Activated CD8-positive, alpha-beta T cell treated with anti-CD3 and anti-CD28 coated beads for 36 hours (primary cell): ENCODE measurements at places on chromosomes 12 and 14. TPM values are rescaled to one million over a fixed set of nuclear protein-coding genes. Genes with fewer than 3 reads are reported as not detected.

DNA sequence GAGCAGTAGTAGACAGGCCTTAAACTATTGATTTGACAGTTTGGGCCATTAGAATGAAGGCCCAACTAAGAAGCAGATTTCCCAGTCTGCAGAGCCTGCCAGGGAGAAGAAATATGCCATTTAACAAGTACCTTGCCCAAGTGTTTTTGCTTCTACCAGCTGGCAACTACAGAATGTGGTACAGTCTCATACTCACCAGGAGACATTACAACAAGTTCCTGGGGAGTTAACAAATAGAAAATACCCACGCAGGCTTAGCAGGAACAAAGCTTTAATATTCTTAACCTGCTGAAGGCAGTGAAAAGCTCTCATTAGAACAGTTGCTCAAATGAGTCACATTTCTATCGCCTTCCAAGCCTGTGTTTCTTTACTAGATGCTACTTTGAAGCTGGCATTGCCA, 241.0 kb downstream of the TMEM117 start:
- no peak for DNase-seq

- no peak for DNase-seq
Observed at GRCh38 chr12:91163116-91163515, 19.5 kb downstream of the DCN start.

GRCh38 chr14:21090940-21091663, 7.4 kb downstream of the ZNF219 start:
- DNase-seq, result no peak

GRCh38 chr12:106084014-106084671, 54.6 kb downstream of the NUAK1 start:
- no peak for DNase-seq

DNA sequence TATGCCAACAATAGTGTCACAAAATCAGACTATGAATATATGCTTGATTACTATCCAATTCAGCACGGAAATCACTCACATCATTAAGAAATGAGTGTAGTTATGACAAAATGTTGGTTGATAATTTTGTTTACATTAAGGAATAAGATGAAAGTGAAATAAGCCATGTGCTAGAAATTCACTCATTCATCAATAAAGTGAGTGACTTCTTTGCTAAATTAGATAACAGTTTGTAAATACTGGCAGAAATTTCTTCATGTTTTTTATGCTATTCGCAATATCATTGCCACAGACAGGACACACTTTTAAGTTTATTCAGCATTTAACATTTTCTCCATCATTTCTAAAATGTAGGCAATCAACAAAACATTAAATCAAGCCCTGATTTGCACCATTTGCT, 147.5 kb upstream of the FSCB start:
- DNase-seq, result no peak

DNA sequence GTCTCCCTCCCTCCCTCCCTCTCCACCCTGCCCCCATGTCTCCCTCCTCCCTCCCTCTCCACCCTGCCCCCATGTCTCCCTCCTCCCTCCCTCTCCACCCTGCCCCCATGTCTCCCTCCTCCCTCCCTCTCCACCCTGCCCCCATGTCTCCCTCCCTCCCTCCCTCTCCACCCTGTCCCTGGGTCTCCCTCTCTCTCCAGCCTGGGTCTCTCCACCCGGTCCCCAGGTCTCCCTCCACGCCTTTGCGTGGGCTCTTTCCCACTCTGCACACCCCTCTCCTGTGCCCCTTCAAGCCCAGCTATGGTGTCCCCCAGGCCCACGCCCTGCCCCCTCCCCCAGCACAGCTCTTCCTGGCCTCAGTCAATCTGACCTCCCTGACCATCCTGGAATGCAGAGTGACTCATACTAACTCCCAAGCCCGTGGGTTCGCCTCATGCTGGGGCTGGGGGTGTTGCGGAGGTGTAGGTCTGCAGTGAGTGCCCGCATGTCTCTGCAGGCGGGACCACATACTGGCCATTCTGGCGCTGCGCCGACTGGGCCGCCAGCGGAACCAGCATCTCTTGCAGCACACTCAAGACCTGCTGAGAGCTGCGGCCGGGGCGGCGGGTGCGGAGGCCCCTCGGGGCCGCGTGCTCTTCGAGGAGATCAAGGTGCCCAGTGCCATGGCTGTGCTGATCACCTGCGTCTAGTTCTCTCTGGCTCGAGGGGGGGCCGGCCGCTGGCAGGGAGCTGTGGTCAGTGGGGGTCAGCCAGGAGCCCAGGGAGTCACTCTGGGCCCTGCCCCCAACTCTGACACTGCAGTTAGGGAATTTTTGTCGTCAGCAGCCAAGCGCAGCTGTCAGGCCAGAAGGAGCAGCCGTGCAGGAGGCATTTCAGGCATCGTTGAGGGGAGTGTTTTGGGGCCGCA, 13.5 kb upstream of the TNFAIP2 start:
- DNase-seq, result no peak

GRCh38 chr12:108583991-108584390, 13.9 kb downstream of the TMEM119 start:
- DNase-seq, result no peak

DNA sequence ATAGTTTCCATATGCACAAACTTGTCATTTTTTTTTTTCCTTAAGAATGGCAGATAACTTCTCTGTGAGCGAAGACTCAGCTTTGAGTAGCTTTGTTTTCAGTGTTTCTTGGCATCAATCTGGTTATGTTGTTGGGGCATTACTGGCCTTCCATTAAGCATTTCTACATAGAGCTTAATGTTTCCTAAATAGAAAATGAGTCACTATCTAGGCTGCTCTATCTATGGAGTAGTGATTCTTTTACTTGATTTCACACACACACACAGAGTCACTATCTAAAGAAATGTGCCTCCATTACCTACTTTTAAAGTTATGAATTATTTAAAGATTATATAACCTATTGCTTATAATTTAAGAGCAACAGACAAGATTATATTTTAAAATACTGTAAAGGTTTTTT, 53.9 kb downstream of the TMEM260 start:
- no peak for DNase-seq

STAB2 gene
- not detected for total RNA-seq

- DNase-seq, result no peak
Observed at GRCh38 chr12:43766291-43766690, 7.5 kb downstream of the IRAK4 start.

DNA sequence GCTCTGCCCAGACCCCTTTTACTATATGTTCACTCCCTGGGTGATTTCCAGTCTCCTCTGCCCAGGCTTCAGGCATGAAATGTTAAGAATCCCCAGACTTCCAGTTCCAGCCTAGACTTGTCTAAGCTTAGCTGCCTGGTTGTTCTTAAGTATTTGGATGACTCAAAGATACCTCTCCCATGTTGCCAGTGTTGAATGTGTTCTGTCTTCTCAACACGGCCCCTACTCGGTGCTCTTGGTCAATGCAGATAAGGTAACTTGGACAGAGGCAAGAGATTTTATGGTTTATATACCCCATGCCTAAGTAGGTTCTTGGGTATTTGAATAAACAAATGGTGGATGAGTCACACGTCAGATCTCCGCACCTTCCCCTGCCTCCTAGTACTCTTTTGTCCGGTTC, 13.6 kb downstream of the PIWIL1 start:
- no peak for DNase-seq

DNA sequence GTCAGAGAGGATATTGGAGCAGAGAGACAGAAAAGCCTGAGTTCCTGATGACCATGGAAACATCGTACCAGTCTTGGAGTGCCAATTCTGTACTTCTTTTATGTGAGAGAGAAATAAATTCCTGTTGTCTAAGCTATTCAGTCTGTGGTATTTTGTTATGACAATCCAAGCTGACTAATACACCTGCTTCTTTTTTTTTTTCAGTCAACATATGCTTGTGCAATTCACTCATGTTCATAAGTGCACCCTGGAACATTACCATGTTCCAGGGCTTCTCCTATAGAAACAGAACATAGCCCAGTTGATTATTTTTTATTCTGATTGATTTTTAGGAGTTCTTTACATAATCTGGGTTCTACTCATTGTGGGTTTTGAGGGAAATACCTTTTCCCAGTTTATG, 1.7 kb upstream of the CHPT1 start:
- no peak for DNase-seq

DNA sequence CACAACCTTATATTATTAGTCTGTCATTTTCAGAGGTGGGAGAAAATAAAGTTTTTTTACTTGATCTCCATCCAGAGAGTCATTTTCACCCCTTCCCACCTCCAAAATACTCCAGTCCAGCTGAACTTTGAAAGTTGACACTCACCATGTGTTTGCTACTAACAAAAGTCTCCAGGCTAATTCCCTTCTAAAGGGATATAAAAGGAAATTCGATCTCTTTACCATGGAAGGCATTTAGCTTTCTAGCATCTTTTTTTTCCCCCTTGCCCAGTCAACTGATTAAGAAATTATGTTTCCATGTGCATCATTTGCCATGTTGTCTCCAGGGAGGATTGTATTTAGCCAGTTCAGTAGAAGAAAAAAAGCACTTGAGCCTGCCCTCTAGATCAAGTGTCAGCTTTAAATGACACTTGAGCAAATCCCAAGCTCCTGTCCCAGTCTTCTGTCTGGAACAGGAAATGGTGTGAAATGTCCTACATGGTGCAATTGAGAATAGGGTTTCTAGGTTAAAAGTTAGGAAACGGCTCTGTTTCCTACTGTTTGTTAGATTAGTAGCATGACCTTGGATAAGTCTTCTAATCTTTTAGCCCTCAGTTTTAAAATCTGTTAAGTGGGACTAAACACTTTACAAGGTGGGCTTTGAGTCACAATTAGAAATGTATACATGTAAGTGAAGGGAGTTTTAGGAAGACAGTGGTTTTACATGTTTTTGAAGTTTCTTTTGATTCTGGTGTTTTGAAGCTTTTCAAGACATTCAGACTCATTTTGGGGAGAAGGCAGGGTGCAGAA, 67.2 kb downstream of the GNS start:
- no peak for DNase-seq

DNA sequence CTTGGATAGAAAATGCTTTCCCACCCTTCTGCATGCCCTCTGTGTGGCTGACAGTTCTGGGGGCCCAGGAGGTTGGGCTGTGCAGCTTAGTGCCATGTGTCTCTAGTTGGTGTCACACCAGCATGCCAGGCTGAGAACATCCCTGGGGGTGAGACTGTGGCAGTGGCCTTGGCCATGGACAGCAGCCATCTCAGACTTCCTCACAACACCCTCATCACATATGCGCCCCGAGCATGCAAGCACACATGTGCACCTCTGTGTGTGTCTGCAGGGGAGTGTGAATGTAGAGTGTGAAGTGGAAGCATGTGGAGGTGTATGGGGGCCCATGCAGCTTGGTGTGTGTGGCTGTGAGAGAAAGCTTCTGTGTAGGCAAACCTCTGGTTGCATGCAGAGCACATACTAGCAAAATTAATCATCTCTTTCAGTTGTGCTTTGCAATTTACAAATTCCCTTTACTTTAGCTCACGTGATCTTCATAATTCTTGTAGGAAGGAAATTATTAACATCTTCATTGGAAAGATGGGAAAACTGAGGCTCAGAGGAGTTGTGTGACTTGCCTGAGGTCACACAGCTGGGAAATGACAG, 8.4 kb downstream of the ASIC1 start:
- DNase-seq, result no peak

LUM gene
- total RNA-seq, result not detected

GRCh38 chr14:96797582-96798349, 584 bp downstream of the VRK1 start:
- peak; percentile 61 for DNase-seq

- no peak for DNase-seq
Observed at GRCh38 chr12:125140279-125141209, 75.3 kb downstream of the AACS start.

CLEC4C gene
- total RNA-seq, result not detected

NKX2-1 gene
- not detected for total RNA-seq

ARHGDIB gene
- total RNA-seq, result 765 TPM

- DNase-seq, result no peak
Observed at GRCh38 chr14:36660736-36661505, 739 bp upstream of the PAX9 start.

- DNase-seq, result peak; percentile 82
Observed at GRCh38 chr12:48999371-49000131, at the start of gene DDN. TSS of gene DDN (minus strand) at chr12:48999375. CDS start at chr12:48999287, 88 bp downstream.

SPIC gene
- total RNA-seq, result not detected

DNA sequence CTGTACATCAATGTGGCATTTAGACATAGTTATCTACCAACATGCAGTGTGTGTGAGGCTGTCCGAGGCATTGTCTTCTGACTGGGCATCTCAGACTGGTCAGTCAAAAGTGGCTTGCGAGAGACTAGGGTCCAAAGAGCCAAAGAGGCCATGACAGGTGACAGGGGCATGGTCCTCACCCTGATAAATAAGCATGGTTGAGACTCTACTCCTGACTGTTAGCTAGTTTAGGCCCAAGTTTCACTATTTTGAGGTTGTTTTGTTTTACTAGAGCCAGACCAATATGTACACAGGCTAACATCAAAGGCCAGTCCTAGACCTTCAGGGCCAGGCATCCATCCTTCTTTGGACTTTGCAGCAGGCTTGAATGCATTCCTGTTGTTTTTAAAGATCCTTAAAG, 76.9 kb upstream of the SRSF5 start:
- no peak for DNase-seq

SLC38A4 gene
- total RNA-seq, result not detected

DNA sequence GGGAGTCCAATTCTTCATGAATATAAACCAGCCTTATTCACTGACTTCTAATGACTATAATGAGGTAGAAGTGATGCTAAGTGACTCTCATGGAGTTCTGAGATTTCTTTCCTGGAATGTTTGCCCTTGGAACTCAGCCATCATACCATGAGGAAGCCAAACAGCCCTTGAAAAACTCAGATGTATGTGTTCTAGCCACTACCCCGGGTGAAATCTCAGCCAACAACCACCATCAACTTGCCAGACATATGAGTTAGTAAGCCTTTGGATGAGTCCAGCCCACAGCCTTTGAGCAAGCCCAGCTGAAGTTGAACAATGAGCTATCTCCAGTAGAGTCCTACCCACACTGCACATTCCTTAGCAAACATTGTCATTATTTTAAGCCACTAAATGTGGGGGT, 149.5 kb downstream of the SLC6A15 start:
- no peak for DNase-seq

GRCh38 chr12:104258476-104259067, 43.0 kb downstream of the TXNRD1 start:
- DNase-seq, result no peak

TMEM106C gene
- total RNA-seq, result 148 TPM

ZBTB42 gene
- 1.3 TPM for total RNA-seq

CDK17 gene
- 28.4 TPM for total RNA-seq

DNA sequence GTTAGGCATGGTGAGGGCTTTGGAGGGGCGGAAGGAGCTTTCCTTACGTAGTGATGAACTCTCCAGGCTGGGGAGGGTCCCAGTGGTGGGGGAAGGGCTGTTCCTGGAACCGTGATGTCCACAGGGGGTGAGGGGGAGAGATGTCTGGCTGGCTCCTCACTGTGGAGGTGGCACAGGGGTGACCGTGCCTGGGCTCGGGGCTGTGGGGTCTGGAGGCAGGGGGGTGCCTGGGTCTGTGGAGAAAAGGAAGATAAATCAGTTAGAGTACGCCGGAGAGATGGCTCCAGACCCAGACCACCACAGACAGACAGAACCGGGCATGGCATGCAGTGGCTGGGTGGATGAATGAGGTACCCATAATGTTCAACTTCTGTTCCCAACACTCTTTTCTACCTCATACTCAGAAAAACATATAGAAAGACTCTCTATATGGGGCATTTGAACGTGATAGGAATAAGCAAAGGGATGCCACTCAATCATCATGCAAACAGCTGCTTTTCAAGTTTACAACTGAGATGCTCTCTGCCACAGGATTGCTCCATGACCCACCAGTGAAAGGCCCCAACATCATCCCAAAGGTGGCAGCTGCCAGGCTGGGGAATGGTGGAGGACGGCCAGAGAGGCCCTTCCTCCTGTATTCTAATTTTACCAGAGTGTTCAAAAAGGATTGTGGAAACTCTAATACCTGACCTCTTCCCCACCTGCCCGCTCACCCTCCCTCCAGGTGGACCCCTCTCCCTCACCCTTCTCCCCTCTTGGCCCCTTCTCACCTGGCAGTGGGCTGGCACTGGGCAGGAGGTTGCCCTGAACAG, 5.6 kb downstream of the MYL6 start:
- no peak for DNase-seq
